ENCODE measurements at places on chromosomes 5 and 9. TPM values are rescaled to one million over a fixed set of nuclear protein-coding genes. Genes with fewer than 3 reads are reported as not detected.

Gene PCDHGB1
- polyA plus RNA-seq, result not detected

Gene SPAG8
- polyA plus RNA-seq, result 1.7 TPM

Gene SARDH
- polyA plus RNA-seq, result 4.1 TPM

Gene GPR151
- not detected for polyA plus RNA-seq

Gene RECK
- 15.9 TPM for polyA plus RNA-seq

Gene PCDHGB6
- not detected for polyA plus RNA-seq

Gene CXCL14
- not detected for polyA plus RNA-seq

Gene UBLCP1
- 62.0 TPM for polyA plus RNA-seq

Gene PDE6A
- polyA plus RNA-seq, result not detected

Gene FSTL4
- polyA plus RNA-seq, result not detected

Measured in CD4-positive, alpha-beta memory T cell (primary cell).